ENCODE measurements at places on chromosomes 1 and 21.

GRCh38 chr1:76581712-76582111 lies 285.6 kb upstream of the ST6GALNAC5 start:
- no peak for DNase-seq

- peak; percentile 3 for DNase-seq
Measured at GRCh38 chr1:67489643-67490042, 59.4 kb upstream of the SERBP1 start.

- DNase-seq = no peak
Measured at GRCh38 chr1:245512980-245513578, 358.3 kb downstream of the KIF26B start.

DNA sequence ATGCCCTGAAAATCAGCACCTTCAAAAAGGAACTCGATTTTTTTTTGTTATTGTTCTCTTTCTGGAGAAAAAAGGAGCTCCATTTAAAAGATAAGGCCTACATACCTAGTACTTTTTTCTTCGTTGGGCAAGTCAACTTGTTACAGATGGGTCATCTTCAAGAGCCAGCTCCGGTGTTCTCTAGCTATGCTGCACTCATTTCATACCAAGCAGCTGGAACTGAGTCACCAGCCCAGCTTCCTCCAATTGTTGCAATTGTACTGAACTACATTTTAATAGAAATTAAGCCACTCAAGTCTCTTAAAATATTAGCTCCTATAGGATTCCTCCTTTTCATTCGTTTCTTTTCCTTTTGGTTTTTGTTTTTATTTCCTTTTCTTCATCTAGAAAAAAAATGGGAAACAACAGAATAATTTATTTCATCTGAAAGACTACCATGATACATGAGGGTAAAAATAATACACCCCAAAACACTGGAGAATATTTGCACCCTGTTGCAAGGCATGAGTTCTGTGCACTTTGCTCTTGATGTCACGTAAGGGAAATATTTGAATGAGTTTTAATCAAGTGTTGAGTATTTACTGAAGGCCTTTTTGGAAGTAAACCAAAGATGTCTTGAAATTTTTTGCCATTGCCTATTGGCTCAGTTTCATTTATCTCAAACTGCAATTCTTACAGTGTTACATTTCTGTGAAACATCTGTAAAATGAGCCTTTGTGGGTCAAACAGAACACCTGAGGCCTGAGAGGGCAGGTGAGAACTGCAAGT lies 60.5 kb downstream of the CLIC4 start:
- no peak for DNase-seq

GRCh38 chr1:82423174-82423815 lies 622.6 kb downstream of the ADGRL2 start:
- no peak for DNase-seq

DNA sequence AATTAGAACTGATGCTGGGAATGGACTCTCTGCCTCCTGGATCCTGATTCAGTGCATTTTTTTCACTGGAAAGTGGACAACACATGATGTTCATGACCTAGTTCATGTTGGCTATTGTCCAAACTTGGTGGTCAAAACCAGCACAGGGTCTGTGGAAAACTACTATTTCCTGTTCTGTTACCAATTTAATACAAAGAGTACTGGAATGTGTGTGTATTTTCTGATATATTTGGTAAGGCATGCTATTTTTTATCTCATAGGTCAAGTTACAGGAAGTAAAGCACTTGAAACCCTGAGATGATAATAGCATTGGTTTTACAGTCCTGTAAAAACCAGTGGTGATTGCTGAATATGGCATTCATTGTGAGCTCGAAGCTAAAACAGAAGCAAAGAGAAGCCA lies 89.9 kb downstream of the SGIP1 start:
- no peak for DNase-seq

- peak; percentile 28 for DNase-seq
Measured at GRCh38 chr1:91282695-91283420, 121.8 kb downstream of the HFM1 start.

DNA sequence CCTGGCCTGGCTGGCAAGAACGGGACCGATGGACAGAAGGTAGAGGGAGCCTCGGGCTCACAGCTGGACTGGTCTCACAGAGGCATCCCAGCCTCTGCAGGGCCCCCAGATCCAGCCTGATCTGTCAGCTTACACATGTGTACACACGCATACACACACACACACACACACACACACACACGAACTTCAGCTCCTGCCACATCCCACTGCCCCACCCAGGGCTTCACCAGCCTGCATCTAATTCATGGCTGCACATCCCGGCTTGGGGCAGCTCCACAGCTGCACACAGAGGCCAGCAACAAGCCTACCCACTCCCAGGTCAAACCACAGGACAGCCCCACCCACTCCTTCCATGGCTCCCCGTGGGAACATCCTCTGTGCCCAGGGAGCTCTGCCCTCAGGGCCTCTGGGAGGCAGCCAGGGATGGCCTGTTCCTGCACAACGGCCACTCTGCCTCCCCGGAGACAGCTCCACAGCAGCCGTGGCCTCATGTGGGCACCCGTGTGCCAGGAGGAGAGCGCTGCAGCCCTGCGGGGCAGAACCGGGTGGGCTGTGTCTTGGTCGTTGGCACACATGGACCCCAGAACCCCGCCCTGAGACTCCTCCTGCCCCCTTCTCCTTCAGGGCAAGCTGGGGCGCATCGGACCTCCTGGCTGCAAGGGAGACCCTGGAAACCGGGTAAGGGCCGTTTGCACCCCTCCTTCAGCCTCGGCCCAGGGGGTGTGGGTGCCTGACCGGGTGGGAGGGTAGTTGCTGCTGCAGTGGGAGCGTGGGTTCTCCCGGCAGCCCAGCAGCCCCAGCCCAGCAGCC lies 19.1 kb downstream of the COL6A2 start:
- DNase-seq = no peak

- no peak for DNase-seq
Measured at GRCh38 chr1:152118915-152119314, 3.7 kb upstream of the TCHH start.

DNA sequence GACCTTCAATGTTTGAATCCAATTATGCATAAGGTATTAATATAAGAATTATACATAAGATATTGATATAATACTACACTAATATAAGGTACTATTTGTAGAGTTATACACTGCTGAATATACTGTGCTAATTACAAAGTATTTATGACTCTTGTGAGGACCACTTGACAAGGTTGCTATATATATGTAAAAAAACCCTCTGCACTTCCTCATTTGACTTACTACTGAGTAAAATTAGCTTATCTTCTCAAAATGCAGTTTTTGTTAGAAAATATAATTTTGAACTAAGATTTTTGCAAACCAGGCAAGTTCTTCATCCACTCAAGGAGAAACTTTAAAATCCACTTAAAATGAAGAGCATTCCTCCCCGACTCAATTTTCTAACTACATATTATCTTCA lies 8.5 kb downstream of the SIKE1 start:
- DNase-seq = no peak

GRCh38 chr1:94937820-94938219 lies 10.9 kb upstream of the CNN3 start:
- DNase-seq = no peak

- no peak for DNase-seq
Measured at GRCh38 chr1:59596432-59596831, 218.3 kb upstream of the HOOK1 start.

GRCh38 chr1:205538235-205538840 lies 33.9 kb downstream of the CDK18 start:
- DNase-seq = no peak

DNA sequence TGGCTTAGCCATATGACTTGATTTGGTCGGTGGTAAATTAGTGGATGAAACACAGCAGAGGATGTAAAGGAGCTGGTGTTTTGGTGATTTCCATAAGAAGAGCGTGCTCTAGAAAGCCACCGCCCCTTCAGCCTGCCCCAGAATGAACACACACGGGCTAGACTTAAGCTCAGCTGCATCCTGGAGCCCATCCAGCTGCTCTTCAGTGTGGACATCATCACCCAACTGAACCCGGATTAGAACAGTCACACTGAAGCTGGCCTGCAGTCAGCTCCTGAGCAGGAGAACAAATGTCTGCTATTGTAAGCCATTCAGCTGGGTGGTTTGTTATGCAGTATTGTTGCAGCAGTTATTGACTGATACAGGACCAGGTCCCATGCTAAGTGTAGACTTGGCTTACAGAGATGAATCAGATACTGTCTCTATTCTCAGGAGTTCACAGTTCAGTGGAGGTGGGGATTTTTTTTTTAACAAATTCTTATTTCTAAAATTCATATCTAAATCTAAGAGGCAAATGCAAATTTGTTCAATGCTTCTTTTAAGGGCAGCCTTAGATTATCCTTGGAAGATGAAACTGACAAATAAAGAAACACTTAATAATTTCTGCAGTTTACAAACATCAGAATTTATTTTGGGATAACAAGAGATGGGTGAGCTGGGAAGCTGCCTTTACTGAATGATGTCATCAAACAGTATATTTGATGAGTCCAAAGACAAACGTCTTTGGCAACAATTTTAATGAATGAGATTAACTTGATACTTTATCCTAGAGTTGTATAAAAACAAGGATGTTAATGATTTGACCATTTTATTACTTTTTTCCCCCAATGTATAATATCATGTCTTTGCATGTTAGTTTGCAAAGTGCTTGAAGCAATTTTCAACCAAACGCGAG lies 251.2 kb downstream of the TRABD2B start:
- no peak for DNase-seq

GRCh38 chr1:197092491-197093023 lies 25.5 kb upstream of the F13B start:
- no peak for DNase-seq

DNA sequence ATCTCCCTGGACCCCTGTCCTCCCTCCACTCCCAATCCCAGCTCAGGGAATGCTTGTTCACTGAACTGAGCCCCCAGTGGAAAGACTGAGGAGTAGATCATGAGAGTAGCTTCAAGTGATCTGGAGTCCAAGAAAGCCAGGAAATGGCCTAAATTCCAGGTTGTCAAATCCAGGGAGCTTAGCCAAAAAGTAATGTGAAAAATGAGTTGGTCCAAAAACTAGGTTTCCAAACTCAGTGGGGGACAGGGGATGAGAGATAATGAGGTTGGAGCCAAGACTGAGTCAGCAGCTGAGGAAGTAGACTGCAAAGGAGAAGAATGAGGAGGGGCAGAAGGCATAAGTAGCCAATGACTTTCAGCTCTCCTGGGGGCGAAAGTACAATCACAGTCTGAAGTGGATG lies 284.1 kb upstream of the BEND5 start:
- DNase-seq = no peak

DNA sequence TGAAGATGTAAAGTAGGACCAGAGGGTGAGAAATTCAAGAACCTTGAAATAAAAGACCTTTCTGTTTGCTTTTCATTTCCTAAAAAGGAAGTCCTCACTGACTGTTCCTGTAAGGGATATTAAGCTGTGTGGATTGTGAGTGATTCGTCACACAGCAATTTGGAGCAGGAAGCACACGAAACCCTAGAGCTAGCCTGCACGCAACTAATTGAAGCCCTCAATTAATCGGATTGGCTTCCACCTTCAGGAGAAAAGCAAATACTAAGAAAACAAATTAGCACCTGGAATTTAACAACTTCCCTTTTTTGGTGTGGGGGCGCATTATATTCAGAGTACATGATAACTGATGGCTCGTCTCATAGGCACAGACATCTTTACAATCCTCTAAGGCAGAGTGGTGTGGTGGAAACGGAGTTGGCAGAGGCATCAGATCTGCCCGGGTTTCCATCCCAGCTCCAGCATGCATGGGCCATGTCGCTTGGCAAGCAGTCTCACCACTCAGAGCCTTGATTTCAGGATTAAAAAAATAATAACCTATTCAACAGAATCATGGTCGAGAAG lies 95.2 kb downstream of the KCNJ15 start:
- no peak for DNase-seq

DNA sequence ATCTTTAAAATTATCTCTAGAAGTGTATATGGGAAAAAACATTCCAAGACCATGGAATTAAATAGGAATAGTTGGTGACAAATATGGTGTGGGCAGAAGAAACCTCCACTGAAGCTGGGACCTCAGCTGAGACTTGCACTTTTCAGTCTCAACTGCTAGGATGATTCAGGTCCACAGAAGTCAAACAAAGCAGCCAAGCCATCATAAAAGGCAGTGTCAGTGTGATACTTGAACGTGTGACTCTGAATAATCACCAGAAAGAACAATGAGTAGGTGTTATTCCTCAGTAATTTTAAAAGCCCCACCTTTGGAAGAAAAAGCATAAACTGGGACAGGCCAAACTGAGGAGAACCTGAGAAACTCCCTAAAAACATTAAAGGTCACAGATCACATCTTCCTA lies 90.7 kb downstream of the ZNF281 start:
- no peak for DNase-seq

Measured in stimulated activated CD4-positive, alpha-beta T cell treated with anti-CD3 and anti-CD28 coated beads, Interleukin-12 subunit alpha, Interleukin-12 subunit beta, amount 100 ng/mL, for 4 hours (primary cell).